Sigmoid colon (tissue), 7 donors: ENCODE measurements at places on chromosomes 2 and 18. TPM values are rescaled to one million over a fixed set of nuclear protein-coding genes. Genes with fewer than 3 reads are reported as not detected.
A peak's percentile ranks its signal among the peaks of the same experiment; 100 is the strongest.

DNA sequence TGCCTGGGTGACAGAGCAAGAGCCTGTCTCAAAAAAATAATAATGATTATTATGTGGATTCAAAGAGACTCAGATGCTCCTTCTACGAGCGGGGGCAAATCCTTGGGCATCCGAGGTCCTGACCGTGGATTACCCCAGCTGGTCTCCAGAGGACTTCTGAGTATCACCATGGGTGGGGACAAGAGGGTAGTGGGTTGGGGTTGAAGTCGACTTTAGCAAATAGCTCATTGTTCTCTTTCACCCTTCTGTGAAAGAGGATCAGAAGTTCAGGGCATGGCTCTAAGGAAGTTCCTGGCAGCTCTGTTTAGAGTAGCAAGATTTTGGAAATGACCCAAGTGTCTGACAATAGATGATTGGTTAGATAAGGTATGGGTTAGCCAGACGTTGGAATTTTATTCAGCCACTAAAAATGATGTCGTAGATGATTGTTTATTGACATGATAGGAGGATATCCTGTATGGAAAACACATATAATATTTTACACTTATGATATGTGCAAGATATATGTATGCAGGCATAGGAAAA lies 59.0 kb upstream of the SPRED2 start:
- DNase-seq: no peak
- H3K36me3 ChIP-seq: no peaks in the 10 kb centered on the region
- no peak overlapping the region for H3K4me3 ChIP-seq
- no peaks in the 10 kb centered on the region for H3K27me3 ChIP-seq
- H3K4me1 ChIP-seq: no peaks in the 10 kb centered on the region

GRCh38 chr2:128687565-128687964 lies 368.9 kb upstream of the HS6ST1 start:
- H3K36me3 ChIP-seq: no peaks in the 10 kb centered on the region
- H3K4me1 ChIP-seq: no peaks in the 10 kb centered on the region
- H3K27me3 ChIP-seq: no peaks in the 10 kb centered on the region

GRCh38 chr2:219254590-219255201 lies 978 bp upstream of the TUBA4A start:
- peaks cover 16% of the 10 kb centered on the region for H3K36me3 ChIP-seq
- peak overlapping the region; percentile 87 for H3K27ac ChIP-seq
- no peak for DNase-seq
- H3K4me1 ChIP-seq: no peaks in the 10 kb centered on the region
- peak overlapping the region; percentile 56 for H3K4me3 ChIP-seq

The CHAC2 gene
- 3.8 TPM for total RNA-seq

The ZAP70 gene
- 1.3 TPM for total RNA-seq

The ZC3H15 gene
- total RNA-seq: 62.7 TPM

The TGFBRAP1 gene
- total RNA-seq: 24.6 TPM
